ENCODE measurements at places on chromosomes 5 and 9. TPM values are rescaled to one million over a fixed set of nuclear protein-coding genes. Genes with fewer than 3 reads are reported as not detected.

PCDHA11 gene
- total RNA-seq: 0.24 TPM

COL27A1 gene
- 7.8 TPM for total RNA-seq

FOXD4L4 gene
- 0.13 TPM for total RNA-seq

MACIR gene
- total RNA-seq: 19.3 TPM

SPINK1 gene
- total RNA-seq: 1.9 TPM

EIF4E1B gene
- total RNA-seq: not detected

SGCD gene
- total RNA-seq: 4.8 TPM

MELK gene
- total RNA-seq: 68.7 TPM

BTNL3 gene
- total RNA-seq: not detected

ADAMTS13 gene
- 0.60 TPM for total RNA-seq

XPA gene
- 13.0 TPM for total RNA-seq

ZDHHC21 gene
- 2.7 TPM for total RNA-seq

CNTFR gene
- 0.06 TPM for total RNA-seq

CAVIN4 gene
- 0.32 TPM for total RNA-seq

PRKAA1 gene
- total RNA-seq: 37.3 TPM

ECM2 gene
- 0.17 TPM for total RNA-seq

PTGR1 gene
- 287 TPM for total RNA-seq

MEGF10 gene
- not detected for total RNA-seq

CTSV gene
- 14.1 TPM for total RNA-seq

LAMC3 gene
- 2.3 TPM for total RNA-seq

SPINK6 gene
- 0.75 TPM for total RNA-seq

TNFSF8 gene
- not detected for total RNA-seq

SLC34A3 gene
- total RNA-seq: 0.15 TPM

WNK2 gene
- 6.0 TPM for total RNA-seq

PCDHGA12 gene
- not detected for total RNA-seq

CCNB1 gene
- total RNA-seq: 246 TPM

OLFM1 gene
- 9.6 TPM for total RNA-seq

NSA2 gene
- total RNA-seq: 113 TPM

RNF180 gene
- total RNA-seq: 0.38 TPM

PCDH12 gene
- total RNA-seq: not detected
